COLO829 (cell line): ENCODE measurements at places on chromosomes 1 and 21.

DNA sequence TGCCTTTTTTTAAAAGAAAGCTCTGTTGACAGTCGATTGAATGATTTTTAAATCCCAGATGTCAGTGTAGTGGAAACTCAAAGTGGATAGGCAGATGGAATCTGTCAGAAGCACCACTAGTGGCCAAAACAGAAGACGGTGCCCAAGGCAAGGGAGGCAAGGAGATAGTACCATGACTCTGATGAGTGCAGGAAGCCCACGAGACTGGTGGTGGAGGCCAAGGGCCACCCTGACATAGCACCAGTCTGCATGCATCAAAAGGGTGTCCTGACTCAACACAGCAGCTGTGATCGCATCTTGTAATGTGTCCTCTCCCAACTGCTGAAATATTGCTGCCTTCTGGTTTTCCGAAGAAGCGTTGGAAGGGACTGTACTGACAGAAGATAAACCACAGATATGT is 124.1 kb upstream of the PAPPA2 start:
- no peak for DNase-seq

DNA sequence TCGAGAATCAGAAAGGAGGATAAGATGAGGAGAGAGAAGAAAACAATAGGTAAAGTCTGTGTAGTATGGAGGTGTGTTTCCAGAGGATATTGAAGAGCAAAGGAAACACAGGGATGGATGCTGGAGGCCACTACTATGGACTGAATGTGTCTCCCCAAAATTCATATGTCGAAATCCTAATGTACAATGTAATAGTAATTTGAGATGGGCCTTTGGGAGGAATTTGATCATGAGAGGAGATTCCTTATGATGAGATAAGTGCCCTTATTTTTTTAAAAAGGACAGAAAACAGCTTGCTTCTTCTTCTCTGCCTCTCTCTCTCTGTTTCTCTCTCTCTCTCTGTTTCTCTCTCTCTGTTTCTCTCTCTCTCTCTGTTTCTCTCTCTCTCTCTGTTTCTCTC is 602.2 kb upstream of the ADAMTS5 start:
- DNase-seq = no peak

DNA sequence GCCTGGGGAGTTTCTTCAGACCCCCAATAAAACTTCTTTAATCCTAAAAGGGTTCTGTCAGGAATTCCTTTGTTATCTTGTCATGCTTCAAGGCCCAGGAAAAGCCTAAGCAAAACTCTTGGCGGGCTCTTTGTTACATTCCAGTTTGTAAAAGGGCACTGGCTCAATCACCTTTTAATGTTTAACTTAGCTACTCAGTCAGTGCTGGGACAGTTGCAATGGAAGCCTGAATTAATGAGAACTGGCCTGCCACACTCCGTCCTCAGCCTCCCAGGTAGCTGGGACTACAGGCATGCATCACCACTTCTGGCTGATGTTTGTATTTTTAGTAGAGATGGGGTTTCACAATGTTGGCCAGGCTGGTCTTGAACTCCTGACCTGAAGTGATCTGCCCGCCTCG is 21.3 kb upstream of the ASB17 start:
- no peak for DNase-seq

DNA sequence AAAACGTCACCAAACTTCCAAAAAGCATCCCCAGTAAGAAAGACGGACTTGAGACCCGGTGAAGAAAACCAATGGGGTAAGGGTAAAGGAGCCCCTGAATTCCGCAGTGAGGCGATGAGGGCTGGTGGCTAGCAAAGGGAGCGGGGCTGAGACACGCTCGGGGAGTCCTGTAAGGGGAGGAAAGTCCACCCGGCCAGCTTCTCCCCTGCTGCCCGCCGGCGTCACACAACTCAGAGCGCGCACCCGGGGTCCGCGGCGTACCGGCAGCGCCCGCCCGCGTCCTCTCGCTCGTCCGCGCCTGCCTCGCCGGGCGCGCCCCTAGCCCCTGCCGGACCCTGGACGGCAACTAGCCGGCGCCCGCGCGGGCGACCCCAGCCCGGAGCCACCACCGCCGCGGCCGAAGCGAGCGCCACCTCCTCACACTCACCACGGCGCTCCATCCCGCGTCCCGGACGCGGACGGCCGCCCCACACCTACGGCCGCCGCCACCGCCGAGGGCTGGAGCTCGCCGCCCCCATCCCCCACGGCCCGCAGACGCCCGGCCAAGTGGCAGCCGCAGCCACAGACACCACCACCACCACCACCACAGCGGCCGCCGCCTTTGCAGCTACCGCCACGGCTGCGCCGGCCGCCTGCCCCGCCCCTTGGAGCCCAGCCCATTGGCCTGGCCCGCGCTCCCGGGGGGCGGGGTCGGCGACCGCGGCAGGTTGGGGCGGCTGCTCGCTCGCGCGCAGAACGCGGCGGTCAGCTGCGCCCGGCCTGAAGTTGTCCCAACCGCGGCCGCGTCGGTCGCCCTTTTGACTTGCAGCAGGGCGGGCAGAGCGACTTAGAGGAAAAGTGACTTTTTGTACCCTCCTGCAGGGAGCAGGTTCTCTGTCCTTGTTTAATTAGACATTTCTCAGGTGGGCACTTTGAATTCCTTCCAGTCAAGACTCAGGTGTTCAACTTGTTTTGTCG is 10.0 kb upstream of the ARHGAP29 start:
- peak; percentile 20 for DNase-seq

DNA sequence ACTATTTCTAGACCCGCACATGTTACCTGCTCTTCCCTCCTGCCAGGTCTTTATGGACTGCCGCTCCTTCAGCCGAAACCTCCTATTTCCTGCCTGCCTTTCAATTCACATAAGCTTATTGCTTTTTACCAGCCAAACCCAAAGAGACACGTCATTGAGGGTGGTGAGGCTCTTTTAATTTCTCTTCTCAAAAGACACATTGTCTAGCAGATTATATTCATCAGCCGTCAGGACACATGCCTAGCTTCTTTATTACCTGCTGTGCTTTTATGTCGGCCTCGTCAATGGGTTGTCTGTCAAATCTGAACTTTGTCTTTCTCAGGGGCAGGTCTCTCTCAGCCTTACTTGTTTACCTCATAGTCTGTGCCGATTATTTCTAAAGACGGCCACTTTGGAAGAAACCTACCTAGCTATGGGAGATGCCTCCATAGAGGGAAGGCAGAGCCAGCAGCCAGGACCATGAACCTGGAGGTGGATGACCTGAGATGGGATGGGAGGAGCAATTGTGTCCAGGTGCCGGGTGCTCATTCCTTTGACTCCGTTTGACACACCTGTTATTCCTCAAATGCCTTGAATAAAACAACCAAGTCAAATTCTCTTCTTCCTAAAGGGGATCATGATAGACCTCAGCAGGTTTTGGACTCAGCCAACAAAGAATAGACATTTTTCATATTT is 42.0 kb downstream of the ZBTB18 start:
- DNase-seq = peak; percentile 79

- DNase-seq = no peak
Measured at GRCh38 chr1:100265562-100265930, 470 bp upstream of the RTCA start.

DNA sequence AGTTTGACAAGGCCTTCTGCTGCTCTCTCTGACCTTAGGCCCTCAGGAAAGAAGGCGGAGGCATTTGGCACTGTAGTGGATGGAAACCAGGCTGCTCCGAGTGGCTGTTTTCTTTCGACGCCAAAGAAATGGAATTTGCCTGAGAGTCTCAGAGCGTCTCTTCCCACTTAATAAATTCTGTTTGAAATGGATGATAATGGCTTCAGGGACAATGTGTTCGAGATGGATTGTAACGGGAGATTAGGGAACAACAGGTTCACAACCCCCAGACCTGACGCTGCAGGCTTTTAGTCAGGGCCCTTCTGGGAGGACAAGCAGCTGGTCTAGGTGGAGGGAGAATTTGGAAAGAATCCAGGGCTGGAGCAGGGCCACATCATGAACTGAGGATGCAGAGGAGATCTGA is 58.6 kb downstream of the TLR5 start:
- DNase-seq = no peak

GRCh38 chr1:235925016-235925415 is 58.3 kb upstream of the LYST start:
- no peak for DNase-seq

DNA sequence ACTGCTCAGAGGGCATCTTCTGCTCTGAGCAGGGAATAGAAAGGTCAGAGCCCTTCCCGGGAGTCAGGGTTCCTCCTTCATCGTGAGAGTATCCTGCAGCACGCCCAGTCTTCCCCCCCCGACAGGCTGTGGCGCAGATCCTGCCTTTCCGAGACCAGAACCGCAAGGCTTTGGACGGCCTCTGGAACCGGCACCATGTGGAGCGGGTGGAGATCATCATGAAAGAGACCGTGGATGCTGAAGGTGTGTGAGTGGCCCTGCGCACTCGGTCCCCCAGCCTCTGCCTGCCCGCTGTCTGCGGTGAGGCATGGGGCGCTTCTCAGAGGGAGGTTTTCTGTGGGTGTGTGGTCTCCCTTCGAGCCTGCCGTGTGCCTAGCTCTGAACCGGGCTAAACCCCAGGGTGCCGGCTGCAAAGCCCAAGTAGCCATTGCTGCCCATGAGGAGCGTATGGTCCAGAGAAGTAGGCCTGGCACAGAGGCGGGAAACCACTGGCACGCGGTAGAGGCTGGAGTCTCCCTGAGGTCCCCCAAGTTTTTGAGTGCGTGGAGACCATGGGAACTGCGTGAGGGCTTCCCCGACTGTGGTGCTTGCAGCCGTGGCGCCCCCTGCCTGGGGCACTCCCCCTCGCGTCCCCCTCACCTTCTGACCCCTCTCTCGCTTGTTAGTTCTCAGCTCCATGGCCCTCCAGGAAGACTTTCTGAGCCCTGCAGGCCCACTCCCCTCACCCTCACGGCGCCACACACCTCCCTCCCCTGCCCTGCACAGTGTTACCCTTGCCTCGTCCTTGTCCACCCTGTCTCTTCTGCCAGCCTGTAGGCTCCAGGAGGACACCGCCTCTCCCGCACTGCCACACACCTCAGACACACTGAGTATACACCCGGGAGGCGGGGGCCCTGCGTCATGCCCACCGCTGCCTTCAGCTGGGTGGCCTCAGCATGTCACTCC is 12.5 kb downstream of the H6PD start:
- DNase-seq = no peak

DNA sequence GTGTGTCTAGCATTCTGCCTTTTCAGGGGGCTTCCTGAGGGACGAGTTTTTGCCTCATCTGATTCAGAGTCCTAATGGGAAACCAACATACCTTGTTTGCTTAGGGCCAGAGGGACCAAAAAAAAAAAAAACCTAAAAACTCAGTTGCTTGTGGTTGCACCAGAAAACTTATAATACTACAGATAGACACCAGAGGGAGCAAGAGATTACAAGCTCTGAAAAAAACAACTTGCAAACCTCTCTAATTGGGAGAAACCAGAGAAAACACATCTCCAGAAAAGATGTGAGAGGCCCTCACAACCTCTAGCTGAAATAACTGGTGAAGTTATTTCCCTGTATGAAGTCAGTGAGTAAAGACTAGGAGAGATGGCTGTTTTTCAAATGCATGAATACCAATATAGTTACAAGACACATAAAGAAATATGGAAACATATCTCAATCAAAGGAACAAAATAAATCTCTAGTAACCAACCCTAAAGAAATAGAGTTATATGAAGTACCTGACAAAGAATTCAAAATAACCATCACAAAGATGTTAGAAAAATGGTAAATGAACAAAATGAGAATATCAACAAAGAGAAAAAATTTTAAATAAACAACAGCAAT is 233.7 kb upstream of the NFIA start:
- DNase-seq = no peak

DNA sequence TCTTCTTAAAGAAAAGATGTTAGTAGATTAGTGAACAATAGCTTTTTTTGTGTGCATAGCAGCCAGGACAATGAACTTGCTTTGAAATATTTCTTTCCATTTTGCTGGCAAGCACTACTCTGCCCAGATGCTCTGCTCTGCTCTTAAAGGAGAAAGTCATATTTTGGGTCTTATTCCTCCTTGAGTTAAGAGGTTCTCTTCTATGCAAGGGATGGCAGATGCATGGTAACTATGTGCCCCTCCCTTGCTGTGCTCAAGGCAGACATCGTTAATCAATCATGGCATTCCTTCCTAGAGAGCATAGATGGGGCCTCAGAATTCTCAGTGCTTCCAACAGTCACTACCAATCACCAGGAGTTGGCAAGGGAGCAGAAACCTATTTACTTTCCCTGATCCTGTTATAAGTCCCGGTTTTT is 27.6 kb downstream of the NIPAL3 start:
- peak; percentile 53 for DNase-seq

DNA sequence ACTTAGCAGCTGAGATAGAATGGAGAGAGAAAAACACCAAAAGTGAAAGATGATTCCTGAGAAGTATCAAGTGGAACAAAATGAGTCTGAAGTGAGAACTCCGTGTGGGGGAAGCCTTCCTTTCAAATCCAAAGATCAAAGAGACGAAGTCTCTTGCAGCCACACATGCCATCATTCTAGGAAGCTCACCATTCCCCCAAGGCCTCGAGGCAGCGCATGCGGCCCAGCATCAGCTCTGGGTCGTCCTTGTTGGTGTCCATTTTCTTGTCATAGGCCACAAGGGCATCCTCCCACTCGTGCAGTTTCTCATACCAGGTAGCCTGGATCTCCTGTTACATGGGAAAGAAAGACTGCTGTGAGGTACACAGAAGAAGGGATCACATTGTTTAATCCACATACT is 32.2 kb upstream of the ANGPTL7 start:
- DNase-seq = no peak

- no peak for DNase-seq
Measured at GRCh38 chr21:14989359-14989758, 75.4 kb downstream of the NRIP1 start.

GRCh38 chr1:40911105-40911504 is 48.9 kb upstream of the CITED4 start:
- DNase-seq = no peak
